Activated CD8-positive, alpha-beta memory T cell treated with anti-CD3 and anti-CD28 coated beads for 48 hours (primary cell): ENCODE measurements at places on chromosomes 2 and 18.
A peak's percentile ranks its signal among the peaks of the same experiment; 100 is the strongest.

- no peak for DNase-seq
Observed at GRCh38 chr2:28433935-28434599, 41.4 kb downstream of the FOSL2 start.

- DNase-seq = peak; percentile 25
Observed at GRCh38 chr18:76721207-76721996, 101.0 kb upstream of the ZNF236 start.

DNA sequence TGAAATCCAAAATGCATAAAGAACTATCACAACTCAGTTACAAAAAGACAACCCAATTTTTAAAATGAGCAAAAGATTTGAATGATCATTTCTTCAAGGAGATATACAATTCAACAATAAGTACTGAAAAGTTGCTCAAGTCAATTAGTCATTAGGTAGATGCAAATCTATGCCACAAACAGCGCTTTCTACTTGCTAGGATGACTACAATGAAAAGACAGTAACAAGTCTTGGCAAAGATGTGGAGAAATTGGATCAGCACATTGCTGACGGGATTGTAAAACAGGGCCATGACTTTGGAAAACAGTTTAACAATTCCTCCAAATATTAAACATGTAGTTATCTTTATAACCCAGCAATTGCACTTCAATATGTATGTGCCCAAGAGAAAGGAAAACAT lies 166.3 kb upstream of the MC4R start:
- no peak for DNase-seq

DNA sequence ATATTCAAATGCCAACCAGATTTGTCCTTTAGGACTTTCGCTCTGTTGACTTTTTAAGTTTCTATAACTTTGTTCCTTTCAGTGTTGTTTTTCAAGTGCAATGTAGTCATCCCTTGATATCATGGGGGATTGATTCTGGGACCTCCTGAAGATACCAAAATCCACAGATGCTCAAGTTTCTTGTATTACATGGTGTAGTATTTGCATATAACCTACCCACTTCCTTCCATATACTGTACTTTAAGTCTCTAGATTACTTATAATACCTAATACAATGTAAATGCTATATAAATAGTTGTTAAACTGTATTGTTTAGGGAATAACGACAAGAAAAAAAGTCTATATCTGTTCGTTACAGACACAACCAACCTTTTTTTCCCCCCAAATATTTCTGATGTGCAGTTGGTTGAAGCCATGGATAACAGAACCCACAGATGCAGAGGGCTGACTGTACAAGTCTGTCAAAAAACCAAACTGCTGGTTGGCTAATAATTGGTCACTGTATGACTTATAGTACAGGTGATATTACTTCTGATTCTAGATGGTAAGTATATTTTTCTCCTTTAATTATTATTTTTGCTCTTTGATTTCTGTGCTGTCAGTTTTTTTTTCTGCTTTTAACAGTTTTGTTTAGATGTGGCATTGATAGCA lies 201.7 kb upstream of the STON1 start:
- DNase-seq = no peak

- no peak for DNase-seq
Observed at GRCh38 chr18:75544496-75544895, 117.0 kb upstream of the SMIM21 start.

DNA sequence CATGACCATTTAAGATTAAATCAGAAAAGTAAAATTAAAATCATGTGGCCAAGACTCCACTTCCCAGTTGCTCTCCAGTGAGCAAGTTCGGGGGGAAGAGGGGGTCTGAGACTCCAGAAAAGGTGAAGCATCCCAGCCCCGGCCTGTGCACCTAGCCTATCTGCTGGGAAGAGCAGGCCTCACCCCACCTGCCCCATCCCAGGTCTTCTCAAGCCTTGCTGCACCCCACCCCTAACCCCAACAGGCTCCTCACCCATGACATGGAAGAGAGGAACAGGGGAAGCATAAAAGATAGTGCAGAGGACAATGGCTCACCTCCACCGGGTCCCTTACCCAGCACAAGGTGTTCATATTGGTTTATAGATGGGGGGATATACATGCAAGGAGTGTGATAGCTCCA lies 14.6 kb downstream of the CIB4 start:
- no peak for DNase-seq

DNA sequence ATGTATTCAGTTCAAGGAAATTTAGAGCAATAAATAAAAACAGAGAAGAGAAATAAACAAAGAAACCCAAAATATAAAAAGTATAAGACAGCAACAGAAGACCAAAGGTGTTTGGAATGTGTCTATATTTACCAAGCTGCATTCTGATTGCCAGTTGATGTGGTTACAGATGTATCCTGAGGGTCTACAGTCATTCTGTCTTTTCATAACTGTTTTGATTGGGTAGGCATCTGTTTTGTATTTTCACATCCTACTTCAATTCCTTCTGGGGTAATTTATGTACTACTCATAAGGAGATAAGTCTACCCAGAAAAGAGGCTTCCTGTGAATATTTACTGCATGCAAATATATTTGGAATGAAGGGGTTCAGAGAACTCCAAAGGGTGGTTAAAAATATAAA lies 596.8 kb upstream of the GCFC2 start:
- no peak for DNase-seq

- no peak for DNase-seq
Observed at GRCh38 chr2:121965661-121966060, 210.2 kb downstream of the TSN start.

DNA sequence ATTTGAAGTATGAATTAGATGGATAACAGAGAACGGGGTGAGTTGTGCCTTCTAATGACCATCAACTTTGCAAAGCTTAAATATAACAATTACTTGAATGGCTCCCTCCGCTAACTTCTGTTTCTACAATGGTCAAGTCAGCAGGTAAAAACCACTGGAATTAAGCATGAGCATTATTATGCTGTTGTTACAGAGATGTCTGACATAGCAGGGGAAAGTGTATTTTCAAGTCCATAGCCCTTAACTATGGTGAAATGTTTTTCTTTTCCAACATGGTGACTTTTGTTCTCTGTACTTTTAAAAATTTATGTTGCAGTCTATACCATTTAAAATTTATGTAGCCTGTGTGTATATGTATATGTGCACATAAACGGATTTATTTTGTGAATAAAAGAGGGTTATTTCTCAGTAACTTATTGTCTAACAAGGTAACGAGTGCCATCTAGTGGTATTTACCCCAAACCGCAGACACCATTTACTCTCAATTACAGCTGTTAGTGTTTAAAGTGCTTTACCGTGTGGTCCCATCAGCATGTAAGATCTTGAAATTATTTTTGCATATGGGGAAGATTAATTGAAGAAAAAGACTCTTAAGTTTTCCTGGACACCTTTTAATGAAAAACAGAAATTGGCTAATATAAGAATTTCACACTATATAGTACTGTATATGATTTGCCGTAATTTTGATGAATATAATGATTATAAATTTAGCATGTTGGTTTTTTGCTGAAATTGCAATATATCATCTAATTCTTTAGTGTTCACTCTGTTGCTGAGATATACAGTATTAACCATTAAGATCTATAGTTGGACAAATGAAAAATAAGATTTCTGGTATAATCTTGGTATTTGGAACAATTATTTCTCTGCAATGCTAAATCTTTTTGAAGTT lies 78.2 kb downstream of the UBE2E3 start:
- DNase-seq = no peak

- no peak for DNase-seq
Observed at GRCh38 chr2:80545420-80546210, 241.1 kb upstream of the LRRTM1 start.

DNA sequence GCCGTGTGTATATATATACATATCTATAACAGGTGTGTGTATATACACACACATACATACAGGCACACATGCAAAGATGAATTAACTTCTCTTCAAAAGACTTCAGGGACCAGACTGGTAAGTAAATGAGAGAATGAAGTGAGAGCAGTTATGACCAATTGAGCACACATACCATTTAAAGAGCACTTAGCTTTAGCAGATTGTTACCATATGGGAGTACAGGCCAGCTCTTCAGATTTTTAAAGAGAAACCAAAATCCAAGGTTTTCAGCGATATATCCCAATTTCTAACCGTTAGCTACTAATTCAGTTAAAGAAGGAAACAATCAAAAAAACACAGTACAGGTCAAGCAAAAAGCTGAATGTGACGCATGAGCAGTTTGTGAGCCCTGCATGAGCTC lies 23.7 kb downstream of the INPP1 start:
- DNase-seq = no peak

- no peak for DNase-seq
Observed at GRCh38 chr2:156448766-156449165, 12.6 kb downstream of the GPD2 start.

DNA sequence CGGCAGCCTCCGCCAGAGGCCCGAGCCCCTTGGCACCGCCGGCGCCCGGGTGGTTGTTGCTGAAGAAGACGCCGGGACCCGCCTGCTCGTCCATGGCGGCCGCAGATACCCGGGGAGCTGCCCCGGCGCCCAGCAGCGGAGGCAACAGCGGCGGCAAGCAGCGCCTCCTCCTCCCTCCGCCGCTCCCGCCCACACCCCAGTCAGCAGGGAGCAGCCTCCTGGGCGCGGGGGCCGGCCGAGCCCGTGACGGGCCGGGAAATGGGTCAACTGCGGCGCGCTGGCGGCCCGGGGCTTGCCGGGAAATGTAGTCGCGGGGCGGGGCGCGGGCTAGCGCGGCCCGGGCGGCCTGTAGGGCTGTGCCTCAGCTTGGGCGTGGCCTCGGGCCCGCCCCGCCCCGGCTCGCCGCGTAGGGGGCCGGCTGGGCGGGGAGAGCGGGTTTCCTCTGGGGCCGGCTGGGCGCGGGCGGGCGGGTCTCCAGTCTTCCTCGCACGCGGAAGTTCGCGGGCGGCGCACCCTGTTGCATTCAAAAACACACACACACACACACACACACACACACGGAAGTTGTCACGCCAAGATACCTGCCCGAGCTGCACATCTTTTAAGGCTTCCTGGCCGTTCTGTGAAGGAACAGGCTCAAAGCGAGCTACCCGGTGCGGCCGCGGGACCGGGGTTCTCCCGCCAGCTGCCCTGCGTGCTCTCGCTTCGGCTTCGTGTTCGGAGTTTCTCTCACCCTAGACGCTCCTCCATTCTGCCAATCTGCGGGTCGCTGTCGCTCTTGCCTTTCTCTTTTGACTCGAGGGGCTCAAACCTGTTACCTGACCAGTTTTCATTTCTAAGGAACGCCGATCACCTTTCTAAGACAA lies at the start of gene STRN:
STRN (minus strand) TSS at position 167 of the 866 bp plus-strand sequence; CDS start at position 94, 73 bp downstream.
- DNase-seq = peak; percentile 87

GRCh38 chr2:26652361-26653041 lies 11.3 kb upstream of the CIB4 start:
- no peak for DNase-seq

DNA sequence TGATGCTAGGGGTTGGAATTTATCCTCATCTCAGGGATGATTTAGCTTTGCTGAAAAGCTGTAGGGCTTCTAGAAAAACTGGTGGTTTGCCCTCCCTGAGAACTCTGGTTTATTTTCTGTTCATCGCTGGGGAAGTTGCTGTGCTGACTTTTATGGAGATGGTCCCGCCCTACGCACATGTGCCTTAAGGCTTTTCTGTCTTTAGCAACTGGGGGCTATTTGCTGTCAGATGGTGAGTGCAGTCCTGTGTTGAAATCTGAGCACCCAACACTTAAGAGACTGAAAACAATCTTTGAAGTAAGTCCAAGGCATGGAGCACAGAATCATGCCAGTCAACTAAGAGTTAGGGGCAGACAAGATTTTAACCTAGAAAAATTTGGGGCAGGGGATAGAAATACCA lies 2148.4 kb upstream of the CELF4 start:
- DNase-seq = no peak

DNA sequence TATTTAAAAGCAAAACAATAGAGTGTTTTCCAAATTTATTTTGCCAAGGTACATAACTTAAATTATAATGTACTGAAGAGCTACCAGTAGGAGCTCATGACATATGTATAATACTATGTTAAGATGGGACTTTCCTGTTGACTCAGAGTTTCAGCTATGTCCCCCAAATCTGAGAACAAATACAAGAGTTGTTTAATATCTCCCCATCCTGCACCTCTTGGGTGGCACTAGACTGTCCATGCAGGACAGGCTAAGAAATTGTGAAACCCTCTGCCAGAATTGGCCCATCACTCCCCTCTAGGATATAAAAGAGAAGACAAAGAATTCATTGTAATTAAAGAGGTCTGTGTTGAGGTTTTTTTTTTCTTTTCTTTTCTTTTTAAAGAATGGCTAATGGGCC lies 21.7 kb upstream of the CTAGE1 start:
- no peak for DNase-seq

GRCh38 chr2:143261986-143262385 lies 132.8 kb downstream of the ARHGAP15 start:
- DNase-seq = no peak

- no peak for DNase-seq
Observed at GRCh38 chr2:161570424-161571050, 53.7 kb upstream of the SLC4A10 start.

DNA sequence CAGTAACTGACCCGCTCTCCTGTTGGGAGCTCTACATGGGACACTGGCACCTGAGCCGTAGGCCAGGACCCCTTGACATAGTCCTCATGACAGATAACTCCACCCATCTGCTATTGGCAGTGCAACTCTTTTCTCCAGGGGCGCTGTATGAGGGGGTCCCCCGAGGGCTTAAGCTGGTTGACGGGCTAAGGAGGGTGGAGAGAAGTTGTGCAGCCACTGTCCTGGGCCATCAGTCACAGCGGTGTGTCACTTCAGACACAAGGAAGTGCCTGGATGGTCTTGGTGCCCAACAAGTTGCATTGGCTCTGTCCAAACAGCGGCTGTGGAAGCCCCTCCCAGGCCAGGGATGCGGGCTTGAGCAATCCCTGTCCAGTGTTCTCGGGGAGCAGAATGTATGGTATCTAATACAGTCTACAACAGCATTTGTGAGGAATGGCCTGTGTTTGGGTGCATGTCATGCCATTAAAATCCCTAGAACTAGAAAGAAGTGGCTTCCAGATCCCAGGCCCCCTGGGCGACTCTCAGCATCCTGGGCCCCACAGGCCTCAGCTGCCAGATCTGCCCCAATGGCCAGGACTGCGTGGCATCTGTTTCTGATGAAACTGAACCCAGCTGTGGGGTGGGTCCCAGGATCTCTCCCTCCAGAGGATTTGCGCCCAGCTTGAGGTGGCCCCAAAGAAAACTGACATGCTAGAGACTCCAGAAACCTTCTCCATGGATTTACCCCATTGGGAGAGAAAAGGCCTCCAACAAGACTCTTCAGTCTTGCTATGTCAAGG lies 23.3 kb downstream of the TTC32 start:
- DNase-seq = no peak

GRCh38 chr2:54384301-54385203 lies 71.6 kb upstream of the SPTBN1 start:
- DNase-seq = no peak

- DNase-seq = no peak
Observed at GRCh38 chr2:29817299-29817698, 104.1 kb downstream of the ALK start.
